Naive thymus-derived CD8-positive, alpha-beta T cell (primary cell): ENCODE measurements at places on chromosomes 5 and 9.

GRCh38 chr9:70410368-70410767, 4.1 kb downstream of the KLF9 start:
- peaks cover 80% of the 10 kb centered on the region for H3K4me1 ChIP-seq
- no peaks in the 10 kb centered on the region for H3K27me3 ChIP-seq
- peaks cover 2% of the 10 kb centered on the region for H3K36me3 ChIP-seq
- H3K4me3 ChIP-seq = peak overlapping the region; percentile 98

- H3K27me3 ChIP-seq = peaks cover 16% of the 10 kb centered on the region
- peaks cover 3% of the 10 kb centered on the region for H3K36me3 ChIP-seq
- H3K4me3 ChIP-seq = no peak overlapping the region
- H3K4me1 ChIP-seq = peaks cover 2% of the 10 kb centered on the region
Observed at GRCh38 chr5:78522476-78523260, 125.9 kb downstream of the LHFPL2 start.

DNA sequence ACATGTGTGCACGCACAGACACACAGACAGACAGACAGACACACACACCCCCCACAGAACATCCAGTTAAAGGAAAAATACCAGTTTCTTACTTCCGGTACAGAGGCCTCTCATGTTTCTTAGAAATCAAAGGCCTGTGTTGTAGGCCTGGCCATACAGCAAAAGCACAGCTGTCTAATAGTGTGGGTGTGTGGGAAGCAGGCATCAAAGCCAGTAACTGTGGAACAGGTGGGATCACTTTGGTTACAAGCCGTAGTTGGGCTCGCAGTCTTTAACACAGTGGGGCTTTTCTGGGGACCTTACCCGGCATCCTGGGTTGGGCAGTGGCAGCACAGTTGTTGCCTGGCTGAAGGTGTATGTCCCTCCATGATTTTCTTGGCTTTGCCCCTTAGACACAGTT, 55.2 kb downstream of the FBXL7 start:
- no peak for DNase-seq
- H3K4me1 ChIP-seq = no peaks in the 10 kb centered on the region
- no peak overlapping the region for H3K27ac ChIP-seq
- H3K4me3 ChIP-seq = no peak overlapping the region

GRCh38 chr5:127392762-127393161, 102.2 kb downstream of the MEGF10 start:
- H3K27me3 ChIP-seq = peaks cover 17% of the 10 kb centered on the region
- no peak overlapping the region for H3K4me3 ChIP-seq
- no peak overlapping the region for H3K27ac ChIP-seq

DNA sequence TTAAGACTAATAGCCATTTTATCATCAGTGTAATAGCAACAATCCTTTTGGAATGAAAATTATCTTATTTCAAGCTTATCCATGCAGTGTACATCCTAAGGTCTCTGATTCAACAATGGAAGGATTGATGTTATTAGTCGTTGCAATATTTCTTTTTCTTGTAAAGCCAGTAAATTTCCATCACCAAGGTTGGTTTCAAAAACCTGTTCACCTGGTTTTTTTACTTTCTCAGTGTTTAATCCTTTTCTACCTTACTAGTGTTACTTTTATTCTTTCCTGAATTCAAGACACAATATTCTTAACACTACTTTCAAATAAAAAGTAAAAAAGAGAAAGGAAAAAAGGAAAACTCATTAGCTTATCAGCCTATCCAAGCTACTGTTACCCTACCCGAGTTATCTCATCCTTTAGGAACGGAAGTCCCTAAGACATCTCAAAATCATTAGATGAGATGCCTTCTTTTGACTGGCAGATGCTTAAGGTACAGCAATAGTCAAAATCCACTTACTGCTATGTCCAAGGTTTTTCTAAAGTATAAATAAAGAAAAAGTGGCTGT, 5.4 kb downstream of the ZFR start:
- no peak overlapping the region for H3K27ac ChIP-seq
- H3K27me3 ChIP-seq = no peaks in the 10 kb centered on the region
- no peak for DNase-seq
- H3K4me3 ChIP-seq = no peak overlapping the region
- H3K36me3 ChIP-seq = peaks cover 25% of the 10 kb centered on the region

DNA sequence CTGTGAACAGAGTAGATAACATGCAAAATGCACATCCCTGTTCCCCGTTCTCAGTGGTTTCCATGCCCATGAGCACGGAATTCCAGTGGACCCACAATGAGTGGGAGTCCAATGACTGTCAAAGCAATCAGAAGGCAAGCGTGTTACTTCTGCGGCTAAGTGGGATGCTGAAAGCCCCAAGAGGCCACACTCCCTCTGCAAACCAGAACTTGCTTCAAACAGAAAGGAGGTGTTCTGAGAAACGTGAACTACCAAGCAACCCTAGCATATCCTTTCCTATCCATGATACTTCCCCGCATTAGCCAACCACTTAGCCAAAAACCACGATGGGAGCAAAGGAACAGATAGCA, 21.7 kb upstream of the MVB12B start:
- H3K27me3 ChIP-seq = no peaks in the 10 kb centered on the region
- H3K4me3 ChIP-seq = no peak overlapping the region
- peaks cover 3% of the 10 kb centered on the region for H3K4me1 ChIP-seq
- no peak for DNase-seq
- no peaks in the 10 kb centered on the region for H3K36me3 ChIP-seq

DNA sequence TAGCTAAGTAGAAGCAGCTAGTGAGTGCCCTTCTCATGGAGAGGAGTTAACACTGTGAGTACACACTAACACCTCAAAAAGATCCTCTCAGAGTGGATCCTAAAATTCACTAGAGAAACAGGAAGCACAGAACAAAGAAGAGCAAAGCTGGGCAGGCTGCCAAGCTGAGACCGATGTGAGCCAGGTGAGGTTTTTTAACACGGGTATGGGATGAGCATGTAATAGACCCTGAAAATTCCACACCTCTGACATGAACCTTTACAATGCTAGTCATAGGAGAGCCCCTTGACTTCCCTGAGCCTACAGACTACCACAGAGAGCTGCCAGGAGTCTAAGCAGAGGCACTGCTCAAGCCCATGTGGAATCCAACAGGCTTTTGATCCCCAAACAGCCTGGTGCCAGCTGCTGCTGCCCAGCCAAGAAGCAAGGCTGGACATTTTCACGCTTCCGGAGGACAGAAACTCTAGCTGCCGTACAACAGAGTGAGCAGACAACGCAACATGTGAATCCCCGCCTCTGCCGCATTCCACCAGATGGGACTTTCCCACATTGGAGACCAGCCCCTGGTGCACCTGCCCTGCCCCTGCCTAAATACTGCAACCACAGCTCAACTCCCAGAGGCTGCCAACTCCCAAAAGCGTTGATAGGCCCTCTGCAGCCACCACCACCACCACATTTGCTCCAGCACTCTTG, 280.8 kb downstream of the CDH10 start:
- no peaks in the 10 kb centered on the region for H3K4me1 ChIP-seq
- H3K4me3 ChIP-seq = no peak overlapping the region
- no peak for DNase-seq
- no peaks in the 10 kb centered on the region for H3K36me3 ChIP-seq
- H3K27me3 ChIP-seq = no peaks in the 10 kb centered on the region

GRCh38 chr9:21709464-21710058, 92.9 kb upstream of the MTAP start:
- peaks cover 9% of the 10 kb centered on the region for H3K4me1 ChIP-seq
- H3K27me3 ChIP-seq = no peaks in the 10 kb centered on the region
- DNase-seq = peak; percentile 58
- no peak overlapping the region for H3K27ac ChIP-seq
- H3K36me3 ChIP-seq = no peaks in the 10 kb centered on the region

DNA sequence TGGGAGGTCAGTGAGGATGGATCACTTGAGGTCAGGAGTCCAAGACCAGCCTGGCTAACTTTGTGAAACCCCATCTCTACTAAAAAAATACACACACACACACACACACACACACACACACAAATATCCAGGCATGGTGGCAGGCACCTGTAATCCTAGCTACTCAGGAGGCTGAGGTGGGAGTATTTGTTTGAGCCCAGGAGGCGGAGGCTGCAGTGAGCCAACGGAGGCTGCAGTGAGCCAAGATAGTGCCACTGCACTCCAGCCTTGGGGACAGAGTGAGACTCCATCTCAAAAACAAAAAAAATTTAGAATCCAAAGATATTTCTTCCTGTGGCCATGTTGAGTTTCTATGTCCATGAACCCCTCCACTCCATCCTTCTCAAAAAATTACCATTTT, 21.5 kb upstream of the CDC23 start:
- H3K36me3 ChIP-seq = no peaks in the 10 kb centered on the region
- H3K4me1 ChIP-seq = no peaks in the 10 kb centered on the region
- DNase-seq = no peak
- no peak overlapping the region for H3K4me3 ChIP-seq
- H3K27me3 ChIP-seq = peaks cover 7% of the 10 kb centered on the region

GRCh38 chr9:116337015-116337414, 183.4 kb downstream of the PAPPA start:
- no peak overlapping the region for H3K4me3 ChIP-seq
- no peak for DNase-seq
- no peaks in the 10 kb centered on the region for H3K4me1 ChIP-seq
- no peak overlapping the region for H3K27ac ChIP-seq
- no peaks in the 10 kb centered on the region for H3K36me3 ChIP-seq

GRCh38 chr5:68548959-68549676, 333.6 kb downstream of the PIK3R1 start:
- H3K4me3 ChIP-seq = no peak overlapping the region
- no peak overlapping the region for H3K27ac ChIP-seq
- no peaks in the 10 kb centered on the region for H3K36me3 ChIP-seq
- DNase-seq = no peak
- H3K4me1 ChIP-seq = no peaks in the 10 kb centered on the region

- no peak overlapping the region for H3K4me3 ChIP-seq
- DNase-seq = no peak
- no peak overlapping the region for H3K27ac ChIP-seq
- H3K27me3 ChIP-seq = no peaks in the 10 kb centered on the region
- peaks cover 5% of the 10 kb centered on the region for H3K4me1 ChIP-seq
- H3K36me3 ChIP-seq = no peaks in the 10 kb centered on the region
Observed at GRCh38 chr5:68463606-68464005, 248.1 kb downstream of the PIK3R1 start.

DNA sequence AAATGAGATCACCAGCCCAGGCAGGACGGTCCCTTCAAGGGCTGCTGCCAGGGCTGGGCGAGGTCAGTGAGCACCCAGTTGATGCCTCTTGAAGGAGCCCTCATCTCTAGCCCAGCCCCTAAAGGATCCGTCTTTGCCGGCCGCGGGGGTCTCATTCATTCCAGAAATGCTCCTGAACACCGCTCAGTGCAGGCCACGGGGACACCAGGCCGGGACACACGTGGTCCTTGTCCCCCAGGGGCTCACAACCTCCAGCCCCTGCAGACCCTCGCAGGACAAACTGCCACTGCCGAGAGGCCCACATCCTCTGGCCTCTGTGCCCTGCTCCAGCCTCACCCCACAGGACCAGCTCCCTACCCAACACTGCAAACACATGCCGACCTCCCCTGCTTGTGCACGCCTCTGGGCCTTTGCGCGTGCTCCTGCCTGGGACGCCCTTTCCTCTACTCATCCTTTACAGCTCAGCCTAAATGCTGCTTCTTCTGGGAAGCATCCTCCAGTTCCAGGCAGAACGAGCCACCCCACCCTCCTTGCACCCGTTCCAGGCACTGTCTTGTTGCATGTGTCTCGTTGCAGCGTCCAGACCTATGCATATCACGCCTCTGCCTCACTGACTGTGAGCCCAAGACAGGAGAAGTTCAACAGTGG, 10.3 kb upstream of the LAMC3 start:
- H3K36me3 ChIP-seq = no peaks in the 10 kb centered on the region
- H3K4me3 ChIP-seq = no peak overlapping the region
- peaks cover 6% of the 10 kb centered on the region for H3K4me1 ChIP-seq
- no peak for DNase-seq

DNA sequence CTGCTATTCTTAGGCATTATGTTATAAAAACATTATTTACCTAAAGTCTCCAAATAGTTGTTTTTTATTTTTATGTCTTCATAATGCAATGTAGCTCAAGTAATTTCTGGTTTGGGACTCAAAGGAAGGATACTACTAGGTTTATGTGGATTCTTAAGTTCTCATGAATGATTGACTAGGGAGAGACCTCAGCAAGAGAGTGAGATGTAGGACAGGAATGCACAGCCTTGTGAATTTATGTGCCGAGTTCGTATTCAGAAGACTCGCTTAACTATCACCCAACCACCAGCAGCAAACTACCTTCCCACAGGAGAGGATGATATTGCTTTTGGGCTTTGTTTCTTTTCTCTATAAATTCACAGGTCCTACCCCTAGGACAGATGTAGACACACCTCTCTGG, 282.9 kb downstream of the ARHGEF28 start:
- no peak overlapping the region for H3K4me3 ChIP-seq
- H3K4me1 ChIP-seq = no peaks in the 10 kb centered on the region
- peaks cover 2% of the 10 kb centered on the region for H3K27me3 ChIP-seq
- H3K27ac ChIP-seq = no peak overlapping the region
- H3K36me3 ChIP-seq = no peaks in the 10 kb centered on the region
